ENCODE measurements at places on chromosomes 3 and 15.

GRCh38 chr15:70269311-70269911, 171.7 kb upstream of the TLE3 start:
- DNase-seq = no peak

- DNase-seq = no peak
These were observed 203.3 kb upstream of the LPP start for GRCh38 chr3:187950671-187951070.

DNA sequence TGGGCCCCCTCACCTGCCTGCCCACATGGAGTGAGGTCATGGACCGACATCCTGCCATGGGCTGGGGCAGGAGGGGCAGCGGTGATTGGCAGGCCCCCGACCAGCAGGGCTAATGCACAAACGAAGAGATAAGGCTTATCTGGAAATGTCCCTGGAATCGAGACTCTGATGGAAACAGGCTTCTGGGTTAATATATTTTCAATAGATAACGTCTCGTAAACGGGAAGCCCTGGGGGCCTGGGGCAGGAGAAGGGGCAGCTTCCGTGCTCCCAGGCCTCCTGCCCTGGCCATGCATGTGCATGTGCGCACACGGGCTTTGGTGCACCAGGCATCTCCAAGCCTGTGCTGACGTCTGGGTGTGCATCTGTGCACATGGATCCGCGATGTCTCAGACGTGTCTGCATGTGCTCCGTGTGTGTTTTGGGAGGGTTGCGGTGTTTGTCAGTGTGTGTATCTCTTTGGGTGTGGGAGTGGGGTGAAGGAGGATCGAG, 55.1 kb downstream of the DNAJB8 start:
- DNase-seq = no peak

DNA sequence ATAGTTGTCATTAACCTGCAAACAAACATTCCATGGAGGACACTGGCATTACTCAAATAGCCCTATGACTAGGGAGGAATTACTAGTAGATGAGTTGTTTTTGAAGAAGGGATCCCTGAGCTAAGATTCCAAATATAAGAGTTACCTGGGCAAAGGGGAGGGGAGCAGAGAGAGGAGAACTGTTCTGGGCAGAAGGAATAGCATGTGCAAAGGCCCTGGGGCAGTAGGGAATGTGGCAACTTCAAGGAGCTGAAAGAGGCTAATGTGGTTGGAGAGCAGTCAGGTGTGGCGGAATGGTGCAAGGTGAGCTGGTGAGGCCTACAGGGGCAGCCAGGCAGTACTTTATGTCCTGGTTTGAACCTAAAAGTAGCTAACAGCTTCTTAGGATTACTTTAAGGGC, 5.8 kb upstream of the IL17RD start:
- no peak for DNase-seq
